ENCODE measurements at places on chromosomes 3 and 15.

DNA sequence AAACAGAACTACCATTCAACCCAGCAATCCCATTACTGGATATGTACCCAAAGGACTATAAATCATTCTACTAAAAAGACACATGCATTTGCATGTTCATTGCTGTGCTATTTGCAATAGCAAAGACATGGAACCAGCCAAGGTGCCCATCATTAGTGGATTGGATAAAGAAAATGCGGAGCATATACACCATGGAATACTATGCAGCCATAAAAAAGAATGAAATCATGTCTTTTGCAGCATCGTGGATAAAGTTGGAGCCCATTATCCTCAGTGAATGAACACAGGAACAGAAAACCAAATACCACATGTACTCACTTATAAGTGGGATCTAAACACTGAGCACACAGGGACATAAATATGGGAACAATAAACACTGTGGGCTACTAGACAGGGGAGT is 43.1 kb upstream of the TIMP4 start:
- no peak for DNase-seq

- no peak for DNase-seq
These were observed 1.4 kb downstream of the EPHB3 start for GRCh38 chr3:184562878-184563560.

- DNase-seq = no peak
These were observed 26.4 kb upstream of the ZBED2 start for GRCh38 chr3:111621535-111621934.

- no peak for DNase-seq
These were observed 570.6 kb upstream of the ROBO1 start for GRCh38 chr3:80338366-80338765.

- no peak for DNase-seq
These were observed 158.6 kb upstream of the NR2F2 start for GRCh38 chr15:96171853-96172296.

DNA sequence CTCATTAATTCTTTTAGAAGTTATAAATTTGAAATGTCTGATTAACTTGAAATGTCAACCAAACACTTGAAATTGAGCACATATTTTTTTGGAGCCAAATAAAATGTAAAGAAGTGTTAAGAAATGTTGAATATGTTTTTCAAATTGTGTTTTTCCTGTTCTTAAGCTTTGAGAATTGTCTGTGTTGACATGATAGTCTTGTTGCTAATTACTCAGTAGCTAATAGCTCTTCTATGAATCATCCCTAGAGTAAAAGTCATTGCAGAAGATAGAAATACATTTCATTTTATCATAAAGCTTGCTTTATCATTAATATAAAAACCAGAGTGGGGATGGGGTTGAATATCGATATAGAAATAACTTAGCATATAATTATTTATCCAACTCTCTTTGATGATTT is 41.9 kb upstream of the ABHD10 start:
- DNase-seq = no peak

DNA sequence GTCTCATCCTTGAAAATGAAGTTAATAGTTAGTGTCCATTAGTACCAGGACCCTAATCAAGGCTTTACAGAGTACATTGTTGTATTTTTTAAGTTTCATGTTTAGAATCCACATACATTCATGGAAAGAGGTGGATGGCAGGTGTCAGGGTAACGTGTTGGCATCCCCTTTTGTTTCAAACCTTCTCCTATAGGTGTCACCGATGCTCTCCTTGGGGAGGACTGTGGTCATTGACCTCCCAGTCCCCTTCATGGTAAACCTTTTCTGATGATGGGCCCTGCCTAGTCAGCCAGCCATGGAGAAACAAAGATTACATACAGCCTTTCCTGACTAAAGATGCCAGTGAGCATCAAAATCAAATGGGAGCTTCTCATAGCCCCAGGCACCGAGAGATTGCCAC is 574.8 kb downstream of the AGBL1 start:
- DNase-seq = no peak

GRCh38 chr15:48800811-48801455 is 9.9 kb downstream of the CEP152 start:
- DNase-seq = no peak

DNA sequence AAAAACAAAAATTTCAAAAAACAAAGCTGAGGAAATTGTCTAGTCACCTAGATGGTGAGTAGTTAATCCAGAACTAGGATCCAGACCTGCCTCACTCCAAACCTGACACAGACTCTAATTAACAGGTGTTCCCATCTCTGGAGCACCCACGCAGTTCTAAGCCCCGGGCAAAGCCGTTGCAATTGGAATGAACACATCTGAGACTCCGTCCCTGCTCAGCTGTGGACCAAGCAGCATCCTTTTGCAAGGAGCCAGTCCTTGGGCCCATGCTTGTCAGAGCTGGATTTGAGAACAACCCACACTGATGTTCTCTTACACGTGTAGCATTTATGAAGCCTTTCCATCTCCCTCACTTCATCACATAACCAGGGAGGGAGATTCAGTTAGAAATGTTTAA is 54.8 kb downstream of the LMCD1 start:
- DNase-seq = no peak

DNA sequence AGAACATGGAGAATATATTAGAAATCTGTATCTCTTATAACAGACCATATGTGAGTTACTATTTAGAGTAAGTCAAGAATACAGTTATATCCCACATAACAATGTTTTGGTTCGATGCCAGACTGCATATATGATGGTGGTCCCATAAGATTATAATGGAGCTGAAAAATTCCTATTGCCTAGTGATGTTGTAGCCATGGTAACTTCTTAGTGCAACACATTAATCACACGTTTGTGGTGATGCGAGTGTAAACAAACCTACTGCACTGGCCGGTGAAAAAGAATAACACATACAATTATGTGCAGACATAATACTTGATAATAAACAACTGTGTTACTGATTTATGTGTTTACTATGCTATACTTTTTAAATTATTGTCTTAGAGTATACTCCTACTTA is 69.8 kb upstream of the MNS1 start:
- DNase-seq = no peak

DNA sequence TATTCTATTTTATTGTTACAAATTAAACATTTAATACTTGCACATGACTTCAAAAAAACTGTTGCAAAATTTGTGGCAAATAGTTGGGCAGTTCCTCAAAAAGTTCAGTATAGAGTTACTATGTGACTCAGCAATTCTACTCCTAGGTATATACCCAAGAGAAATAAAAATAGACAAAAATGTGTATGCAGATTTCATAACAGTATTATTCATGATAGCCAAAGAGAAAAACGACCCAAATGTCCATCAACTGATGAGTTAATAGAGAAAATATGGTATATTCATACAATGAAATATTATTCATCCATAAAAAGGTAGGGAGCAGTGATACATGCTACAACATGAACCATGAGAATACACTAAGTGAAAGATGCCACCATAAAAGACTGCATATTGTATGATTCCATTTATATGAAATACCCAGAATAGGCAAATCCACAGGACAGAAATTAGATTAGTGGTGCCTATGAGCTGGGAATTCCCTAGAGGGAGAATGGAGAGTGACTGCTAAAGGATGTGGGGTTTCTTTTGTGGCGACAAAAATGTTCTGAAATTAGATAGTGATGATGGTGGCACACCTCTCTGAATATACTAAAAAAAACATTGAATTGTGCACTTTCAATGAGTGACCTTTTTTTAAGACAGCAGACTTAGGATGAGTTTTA is 31.6 kb upstream of the CLASP2 start:
- DNase-seq = no peak

GRCh38 chr3:120029749-120030148 is 64.5 kb downstream of the GSK3B start:
- DNase-seq = no peak

- no peak for DNase-seq
These were observed 58.7 kb downstream of the RPN1 start for GRCh38 chr3:128591738-128592426.

GRCh38 chr3:161894657-161895056 is 398.0 kb downstream of the OTOL1 start:
- no peak for DNase-seq

- DNase-seq = no peak
These were observed 635.6 kb upstream of the TBL1XR1 start for GRCh38 chr3:177832880-177833279.

DNA sequence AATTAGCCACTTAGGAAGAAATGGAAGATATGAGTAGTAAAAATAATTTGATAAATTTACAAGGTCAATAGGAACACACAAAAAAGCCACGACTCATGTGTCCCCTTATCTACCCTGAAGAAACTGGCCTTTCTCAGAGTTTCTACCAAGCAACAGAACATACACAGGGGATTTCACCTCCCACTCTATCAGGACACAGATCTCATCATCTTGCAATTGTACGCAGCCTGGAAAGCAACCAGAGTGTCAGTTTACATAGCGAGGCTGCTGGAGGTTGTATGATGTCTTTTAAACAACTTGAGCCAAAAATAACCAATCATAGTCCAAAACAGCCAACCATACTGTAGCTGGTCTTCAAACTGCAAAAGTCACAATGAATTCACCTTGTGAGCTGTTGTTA is 19.7 kb upstream of the LMOD3 start:
- DNase-seq = no peak

DNA sequence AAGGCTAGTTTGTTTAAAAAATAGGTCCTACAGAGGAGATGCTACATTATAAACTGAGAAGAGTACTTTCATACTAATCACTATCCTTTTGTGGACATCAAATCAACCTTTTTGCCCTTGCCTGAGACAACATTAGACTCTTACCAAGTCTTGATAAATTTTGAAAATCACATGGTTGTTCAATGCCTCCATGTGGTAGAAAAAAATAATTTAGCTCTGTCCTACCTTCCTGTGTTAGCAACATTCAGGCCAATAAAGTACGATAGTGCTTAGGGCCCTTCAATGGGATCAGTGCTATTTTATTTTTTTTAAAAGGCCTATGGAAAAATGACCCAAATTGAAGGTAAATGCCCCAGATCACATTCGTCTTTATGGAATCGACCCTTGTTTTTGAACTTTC is 5.0 kb upstream of the UBE2E1 start:
- DNase-seq = no peak

GRCh38 chr3:71088019-71088708 is 495.4 kb downstream of the FOXP1 start:
- DNase-seq = no peak

DNA sequence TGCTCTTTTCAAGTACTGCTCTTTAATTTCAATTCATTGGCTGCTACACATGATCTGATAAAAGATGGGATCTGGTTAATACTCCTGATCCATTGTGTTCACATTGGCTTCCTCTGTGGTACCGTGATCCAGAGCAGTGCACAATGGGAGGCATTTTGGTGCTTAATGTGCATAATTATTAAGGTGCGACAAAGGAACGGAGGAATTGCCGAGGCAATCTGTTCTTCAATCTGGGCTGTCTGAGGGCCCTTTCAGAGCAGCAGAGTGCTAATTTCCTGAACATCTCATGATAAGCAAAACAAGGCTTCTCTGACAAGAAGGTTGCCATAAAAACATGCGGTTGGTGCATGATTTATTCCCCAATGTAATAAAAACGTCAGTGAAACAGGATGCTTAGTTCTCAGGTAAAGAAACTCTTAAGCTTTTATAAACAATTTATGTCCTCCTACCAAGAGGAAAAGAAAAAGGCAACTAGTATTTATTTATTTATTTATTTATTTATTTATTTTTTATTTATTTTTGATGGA is 64.0 kb upstream of the EPHA3 start:
- no peak for DNase-seq

- no peak for DNase-seq
These were observed 20.2 kb downstream of the ICE2 start for GRCh38 chr15:60458721-60459120.

GRCh38 chr3:127955728-127956127 is 40.7 kb downstream of the KBTBD12 start:
- DNase-seq = no peak

DNA sequence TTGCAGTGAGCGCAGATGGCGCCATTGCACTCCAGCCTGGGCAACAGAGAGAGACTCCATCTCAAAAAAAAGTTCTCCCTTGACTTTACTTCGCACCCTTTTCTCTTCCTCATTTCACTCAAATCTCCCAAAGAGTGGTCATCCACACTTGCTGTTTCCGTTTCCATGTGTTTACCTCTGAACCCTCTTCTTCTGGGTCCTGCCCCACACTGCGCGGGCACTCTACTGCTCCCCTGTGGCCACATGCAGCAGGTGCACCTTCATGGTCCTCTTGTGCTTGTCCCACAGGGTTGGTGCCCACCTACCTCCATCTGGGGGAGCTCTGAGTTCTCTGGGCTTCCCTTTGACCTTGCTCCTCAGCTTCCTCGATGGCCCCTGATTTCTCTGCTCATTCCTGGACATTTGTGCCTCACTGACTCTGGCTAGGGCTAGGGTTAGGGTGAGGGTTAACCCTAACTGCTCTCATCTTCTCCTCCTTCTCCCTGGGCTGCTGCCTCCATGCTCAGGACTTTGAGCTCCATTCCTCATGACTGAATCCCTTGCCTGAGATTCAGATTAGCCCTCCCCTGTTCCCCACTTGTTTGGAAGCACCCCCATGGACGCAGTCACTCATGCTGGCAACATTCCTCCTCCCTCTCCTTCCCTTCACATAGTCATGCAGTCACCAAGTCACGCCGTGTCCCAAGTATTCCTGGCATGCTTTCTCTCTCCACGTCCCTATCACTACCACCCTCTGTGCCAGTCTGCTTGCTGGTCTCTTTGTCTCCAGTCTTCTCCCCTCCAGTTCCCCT is 26.6 kb upstream of the KY start:
- DNase-seq = no peak

GRCh38 chr3:148659512-148659911 is 38.2 kb upstream of the AGTR1 start:
- DNase-seq = no peak

DNA sequence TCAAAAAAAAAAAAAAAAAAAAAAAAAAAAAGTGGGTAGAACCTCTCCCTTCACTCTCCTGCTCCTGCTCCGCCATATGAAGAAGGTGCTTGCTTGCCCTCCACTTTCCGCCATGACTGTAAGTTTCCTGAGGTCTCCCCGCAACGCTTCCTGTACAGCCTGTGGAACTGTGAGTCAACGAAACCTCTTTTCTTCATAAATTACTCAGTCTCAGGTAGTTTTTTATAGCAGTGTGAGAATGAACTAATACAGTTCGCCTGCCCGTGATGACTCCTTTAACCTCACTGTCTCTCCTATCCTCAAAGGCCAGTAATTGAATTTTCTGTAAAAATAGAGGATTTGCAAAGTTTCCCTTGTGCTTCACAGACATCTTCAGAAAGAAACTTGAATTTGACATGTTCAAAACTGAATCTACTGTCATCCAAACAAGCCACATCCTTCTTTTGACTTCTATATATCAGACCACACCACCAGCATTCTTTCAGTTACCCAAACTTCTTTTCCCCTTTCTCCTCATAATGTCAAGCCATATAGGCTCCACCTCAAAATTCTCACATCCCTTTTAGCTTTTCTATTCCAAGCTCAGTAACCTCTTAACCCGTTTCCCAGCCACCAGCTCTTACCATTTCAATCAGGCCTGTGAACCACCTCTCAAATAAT is 44.3 kb downstream of the P2RY1 start:
- DNase-seq = no peak

DNA sequence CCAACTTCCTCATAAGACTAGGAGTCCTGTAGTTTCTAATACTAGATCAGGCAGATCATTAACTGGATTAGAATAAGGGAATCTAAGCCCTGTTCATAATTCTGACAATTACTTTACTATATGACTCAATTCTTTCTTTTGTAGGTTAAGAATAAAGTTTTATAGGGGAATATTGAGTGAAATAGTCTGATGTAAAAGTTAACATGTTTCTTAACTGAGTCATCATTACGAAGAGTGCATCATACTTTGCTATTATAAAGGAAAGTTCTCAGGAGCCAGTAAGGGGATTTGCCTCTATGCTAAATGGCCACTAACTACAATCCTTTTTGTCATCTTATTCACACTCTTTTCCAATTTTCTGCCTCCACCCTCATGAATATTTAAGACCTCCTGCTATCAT is 63.1 kb downstream of the POLQ start:
- no peak for DNase-seq
